ENCODE measurements at places on chromosomes 7 and 10.

DNA sequence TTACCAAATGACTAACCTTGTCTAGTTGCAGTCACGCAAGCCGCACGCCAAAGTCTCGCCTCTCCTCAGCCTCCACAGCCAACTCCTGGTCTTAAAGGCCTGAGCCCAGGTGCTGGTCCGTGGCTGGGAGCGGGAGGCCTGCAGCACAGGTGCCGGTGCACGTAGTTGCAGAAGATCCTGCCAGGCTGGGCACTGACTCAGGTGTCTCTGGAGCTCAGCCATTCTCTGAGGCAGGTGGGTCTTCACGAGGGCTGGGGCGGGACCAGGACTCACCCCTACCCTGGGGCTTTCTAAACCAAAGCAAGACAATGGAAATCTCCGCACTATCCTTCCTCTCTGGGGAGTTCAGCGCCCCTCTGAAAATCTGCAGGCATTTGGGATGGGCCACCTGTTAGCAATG is 216.4 kb downstream of the MLLT10 start:
- no peak for DNase-seq

- no peak for DNase-seq
Observed at GRCh38 chr7:11120068-11120664, 146.5 kb downstream of the PHF14 start.

DNA sequence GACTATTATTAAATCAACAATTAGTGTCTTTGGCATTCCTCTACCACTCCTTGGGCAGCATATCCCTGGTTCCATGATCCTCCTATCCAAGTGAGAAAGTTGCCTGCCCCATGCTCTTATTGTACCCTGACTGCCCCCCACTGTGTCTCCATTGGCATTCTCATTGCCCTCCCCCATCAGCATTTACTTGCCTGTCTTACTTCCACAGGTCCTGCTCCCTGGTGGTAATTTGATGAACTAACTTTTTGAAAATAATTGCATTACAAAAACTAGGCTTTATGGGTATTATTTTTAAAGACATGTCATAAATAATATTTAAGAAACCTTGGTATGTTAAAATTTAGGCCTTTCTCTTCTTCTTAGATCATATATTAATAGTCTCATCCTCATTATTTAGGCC is 346.4 kb downstream of the PCLO start:
- DNase-seq, result no peak

- DNase-seq, result no peak
Observed at GRCh38 chr7:106448992-106449859, 164.4 kb upstream of the NAMPT start.

DNA sequence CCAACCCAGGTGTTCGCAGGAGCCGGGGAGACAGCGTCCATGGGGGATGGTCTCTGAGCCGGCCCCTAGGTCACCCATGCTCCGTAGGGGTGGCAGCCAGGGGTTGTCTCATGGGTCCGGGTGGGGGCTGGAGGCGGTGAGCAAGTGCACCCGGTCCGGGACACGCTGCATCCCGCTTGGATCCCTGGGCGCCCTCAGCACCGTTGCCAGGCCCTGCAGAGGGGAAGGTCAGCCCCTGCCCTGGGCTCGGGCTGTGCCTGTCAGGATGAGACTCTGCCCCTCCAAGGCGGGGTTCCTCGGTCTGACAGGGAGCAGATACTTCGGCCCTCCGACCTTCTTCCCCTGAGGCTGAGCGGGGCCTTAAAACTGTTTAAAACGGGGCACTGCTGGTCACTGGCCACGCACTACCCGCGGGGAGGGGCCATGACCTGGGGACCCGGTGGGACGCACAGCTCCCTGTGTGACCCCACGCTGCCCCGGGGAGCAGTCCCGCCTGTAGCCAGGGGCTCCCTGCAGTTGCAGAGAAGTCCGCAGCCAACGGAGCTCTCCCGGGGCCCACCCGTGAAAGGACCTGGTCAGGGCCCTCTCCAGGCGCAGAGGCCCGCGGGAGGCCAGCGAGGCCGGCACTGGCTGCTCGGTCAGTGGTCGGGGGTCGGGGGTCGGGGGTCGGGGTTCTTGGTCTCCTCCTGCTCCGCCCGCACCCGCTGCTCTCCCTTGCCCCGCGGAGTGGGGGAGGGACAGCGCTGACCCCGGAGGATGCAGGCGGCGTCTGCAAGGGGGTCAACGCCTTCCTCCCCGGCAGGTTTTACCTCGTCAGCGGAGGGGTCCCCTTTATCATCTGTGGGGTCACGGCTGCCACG is 33.4 kb upstream of the KNDC1 start:
- DNase-seq, result no peak

- no peak for DNase-seq
Observed at GRCh38 chr7:66173856-66174255, 31.3 kb upstream of the TPST1 start.

GRCh38 chr10:12513003-12513365 is 163.6 kb downstream of the CAMK1D start:
- no peak for DNase-seq

DNA sequence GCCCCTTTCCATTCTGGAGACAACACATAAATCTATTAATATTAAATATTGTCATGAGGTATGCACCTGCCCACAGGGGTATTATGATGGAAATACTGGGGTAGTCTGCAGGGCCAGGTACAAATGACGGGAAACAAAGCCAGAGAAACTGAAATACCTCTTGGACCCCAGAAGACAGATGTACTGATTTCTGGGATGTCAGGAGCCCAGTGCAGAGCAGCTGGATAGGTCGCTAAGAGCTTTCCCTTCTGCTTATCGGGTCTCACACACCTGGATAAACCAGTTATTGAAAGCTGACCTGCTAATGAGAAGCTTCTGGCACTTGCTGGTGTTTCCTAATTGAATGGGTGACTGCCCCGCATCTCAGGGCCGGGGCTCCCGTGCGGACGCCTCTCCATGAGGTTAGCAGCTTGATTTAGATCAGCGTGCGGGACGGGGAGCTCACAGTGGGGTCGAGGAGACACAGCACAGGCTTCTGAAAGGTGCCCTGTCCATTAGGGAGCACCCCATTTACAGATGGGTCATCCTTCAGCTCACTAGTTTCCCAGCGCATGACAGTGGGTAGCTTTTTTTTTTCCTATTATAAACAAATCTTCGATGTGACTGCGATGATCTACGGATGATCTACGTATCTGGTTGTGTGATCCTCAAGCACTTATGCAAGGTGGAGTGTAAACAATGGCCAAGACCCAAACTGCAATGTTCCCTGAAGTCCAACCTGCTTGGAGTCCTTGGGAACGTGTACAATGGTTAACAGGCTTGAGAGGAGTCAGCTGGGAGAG is 1.5 kb upstream of the INSIG1 start:
- DNase-seq, result no peak

Data from activated effector memory CD4-positive, alpha-beta T cell treated with anti-CD3 and anti-CD28 coated beads, Interleukin-2, amount 50 U/mL, for 16 hours (primary cell).